ENCODE measurements at places on chromosomes 5 and 9. TPM values are rescaled to one million over a fixed set of nuclear protein-coding genes. Genes with fewer than 3 reads are reported as not detected.

- no peaks in the 10 kb centered on the region for H3K27me3 ChIP-seq
- no peaks in the 10 kb centered on the region for H3K4me1 ChIP-seq
- no peak overlapping the region for H3K4me3 ChIP-seq
- no peak for DNase-seq
- H3K27ac ChIP-seq: no peak overlapping the region
These were observed 64.1 kb downstream of the WDR41 start for GRCh38 chr5:77427998-77428397.

SPATA31C1 gene
- not detected for total RNA-seq

DNA sequence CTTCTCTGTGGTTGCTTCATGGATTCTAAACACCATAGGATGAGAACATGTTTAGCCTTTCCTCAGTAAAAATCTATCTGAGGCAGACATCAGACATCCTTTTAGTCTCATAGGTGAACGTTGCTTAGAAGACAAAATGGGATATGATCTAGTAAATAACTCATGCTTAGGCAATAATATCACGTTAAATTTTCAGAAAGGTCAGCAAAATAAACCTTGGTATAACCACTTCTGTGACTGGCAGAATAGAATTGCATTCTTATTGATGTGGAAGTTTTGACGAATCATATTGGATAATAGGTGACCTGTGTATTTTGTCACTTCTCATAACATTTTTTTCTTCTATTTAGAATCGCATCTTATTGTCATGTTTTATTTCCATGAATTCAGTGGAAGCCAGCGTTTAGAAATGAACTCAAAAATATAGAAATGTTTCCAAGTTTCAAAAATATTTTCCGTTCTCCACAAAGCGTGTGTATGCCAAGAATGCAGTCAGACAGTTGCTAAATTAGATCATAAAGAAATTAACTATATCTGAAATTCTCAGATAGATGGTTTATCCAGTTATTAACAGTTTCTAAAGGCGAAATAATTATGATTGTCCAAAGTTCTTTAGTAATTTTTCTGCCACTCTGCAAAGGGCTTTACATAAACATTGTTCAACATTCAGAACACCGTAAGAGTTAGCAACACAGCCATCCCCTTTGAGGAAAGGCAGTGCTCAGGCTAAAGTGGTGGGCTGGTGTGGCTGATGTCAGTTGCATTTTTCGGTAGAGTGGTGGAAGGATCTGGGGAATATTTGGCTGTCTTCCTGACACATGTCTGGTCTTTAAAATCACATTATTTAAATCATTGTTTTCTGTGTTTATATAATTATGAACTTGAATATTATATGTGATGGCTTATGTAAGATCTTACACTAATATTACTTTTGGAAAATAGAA is 827.2 kb downstream of the MTRR start:
- no peak for DNase-seq
- H3K4me1 ChIP-seq: no peaks in the 10 kb centered on the region
- H3K27ac ChIP-seq: no peak overlapping the region
- no peak overlapping the region for H3K4me3 ChIP-seq
- no peaks in the 10 kb centered on the region for H3K36me3 ChIP-seq
- no peaks in the 10 kb centered on the region for H3K27me3 ChIP-seq

GRCh38 chr9:28320616-28321015 is 747.3 kb upstream of the C9orf72 start:
- H3K36me3 ChIP-seq: no peaks in the 10 kb centered on the region
- DNase-seq: no peak
- no peaks in the 10 kb centered on the region for H3K4me1 ChIP-seq
- H3K27me3 ChIP-seq: no peaks in the 10 kb centered on the region

C5orf58 gene
- total RNA-seq: not detected

- no peak overlapping the region for H3K27ac ChIP-seq
- H3K27me3 ChIP-seq: no peaks in the 10 kb centered on the region
- H3K4me1 ChIP-seq: peaks cover 16% of the 10 kb centered on the region
- DNase-seq: peak; percentile 23
- no peak overlapping the region for H3K4me3 ChIP-seq
- no peaks in the 10 kb centered on the region for H3K36me3 ChIP-seq
These were observed 271.6 kb upstream of the MAP3K1 start for GRCh38 chr5:56543441-56544388.

DNA sequence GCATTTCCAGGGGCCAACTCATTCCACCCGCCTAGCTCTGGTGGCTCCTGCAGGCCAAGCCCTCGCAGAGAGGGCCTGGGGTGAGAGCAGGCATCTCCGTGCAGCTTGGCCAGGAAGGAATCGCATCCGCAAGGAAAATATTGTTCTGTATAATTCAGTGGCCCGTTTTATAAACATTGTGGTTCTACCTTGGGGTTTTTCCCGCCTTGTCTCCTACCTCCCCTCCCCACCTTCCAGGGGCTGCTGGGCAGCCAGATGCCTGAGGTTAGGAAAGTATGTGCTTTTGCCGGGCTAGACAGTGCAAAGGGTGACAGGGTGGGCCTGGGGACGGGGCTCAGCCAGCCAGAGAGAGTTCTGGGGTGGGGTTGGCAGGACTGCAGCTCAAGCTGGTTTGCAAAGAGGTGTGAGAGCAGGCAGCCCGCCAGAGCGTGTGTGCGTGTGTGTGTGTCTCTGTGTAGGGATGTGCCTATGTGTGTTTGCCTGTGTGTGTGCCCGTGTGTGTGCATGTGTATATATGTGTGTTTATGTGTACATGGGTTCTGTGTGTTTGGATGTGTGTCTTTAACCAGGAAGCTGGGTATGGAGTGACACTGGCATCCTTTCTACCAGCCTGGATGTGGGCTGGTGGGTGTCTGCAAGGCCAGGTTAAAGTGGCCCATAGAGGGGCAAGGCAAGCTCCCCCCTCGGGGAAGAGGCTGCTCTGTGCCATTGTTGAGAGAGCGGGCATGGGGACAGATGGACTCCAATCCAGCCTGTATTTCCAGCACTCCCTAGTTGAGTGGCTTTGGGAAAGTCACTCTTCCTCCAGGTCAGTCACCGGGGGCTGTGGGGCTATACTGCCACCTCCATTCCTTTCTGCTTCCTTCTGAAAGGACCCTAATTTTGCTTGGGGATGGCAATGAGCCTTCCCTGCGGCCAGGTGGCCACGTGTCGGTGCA is 10.6 kb upstream of the SLC2A6 start:
- no peak overlapping the region for H3K27ac ChIP-seq
- no peak for DNase-seq
- H3K27me3 ChIP-seq: no peaks in the 10 kb centered on the region
- no peak overlapping the region for H3K4me3 ChIP-seq
- H3K36me3 ChIP-seq: no peaks in the 10 kb centered on the region

DNA sequence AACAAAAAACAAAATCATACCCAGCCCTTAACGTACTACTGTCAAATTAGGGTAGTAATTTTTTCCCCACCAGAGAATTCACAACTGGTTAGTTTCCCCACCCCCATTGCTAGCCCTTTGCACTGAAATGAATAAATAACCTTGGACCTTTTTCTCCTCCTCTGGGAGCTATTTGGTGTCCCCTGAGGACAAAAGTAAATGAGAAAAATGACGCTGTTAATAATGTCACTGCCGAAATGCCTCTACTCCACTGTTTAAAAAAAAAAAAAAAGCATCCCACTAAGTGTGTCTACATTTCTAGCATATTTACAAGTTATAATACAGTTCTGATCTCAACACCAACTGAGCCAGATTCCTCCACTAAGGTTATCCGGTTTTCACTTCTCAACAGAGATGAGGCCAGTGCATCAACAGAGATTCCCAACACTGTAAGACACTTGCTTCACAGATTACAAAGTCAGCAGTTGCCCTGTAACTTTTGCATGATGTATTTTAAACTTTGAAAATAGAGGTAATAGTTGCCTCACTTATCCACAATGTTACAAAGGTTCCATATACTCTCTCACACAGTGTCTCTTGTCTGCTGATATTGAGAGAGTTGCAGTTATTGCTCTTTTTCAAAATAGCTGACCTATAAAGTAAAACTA is 5.1 kb upstream of the NFIB start:
- DNase-seq: no peak
- H3K4me1 ChIP-seq: peaks cover 33% of the 10 kb centered on the region
- H3K4me3 ChIP-seq: no peak overlapping the region
- no peaks in the 10 kb centered on the region for H3K27me3 ChIP-seq
- H3K36me3 ChIP-seq: no peaks in the 10 kb centered on the region

- DNase-seq: no peak
- H3K27me3 ChIP-seq: no peaks in the 10 kb centered on the region
- H3K27ac ChIP-seq: no peak overlapping the region
- H3K36me3 ChIP-seq: peaks cover 5% of the 10 kb centered on the region
- H3K4me3 ChIP-seq: no peak overlapping the region
- no peaks in the 10 kb centered on the region for H3K4me1 ChIP-seq
These were observed 12.2 kb downstream of the IRF1 start for GRCh38 chr5:132478366-132478871.

SLC25A2 gene
- 0.42 TPM for total RNA-seq

GRCh38 chr5:97545446-97545845 is 362.4 kb upstream of the RIOK2 start:
- no peaks in the 10 kb centered on the region for H3K27me3 ChIP-seq
- H3K36me3 ChIP-seq: no peaks in the 10 kb centered on the region
- H3K4me3 ChIP-seq: no peak overlapping the region
- DNase-seq: no peak
- H3K27ac ChIP-seq: no peak overlapping the region

MYOT gene
- total RNA-seq: not detected

All from HCT116 (cell line).